Stimulated activated CD4-positive, alpha-beta T cell treated with anti-CD3 and anti-CD28 coated beads, Interleukin-4, amount 100 ng/mL, for 1 hour (primary cell): ENCODE measurements at places on chromosomes 11 and 22.

DNA sequence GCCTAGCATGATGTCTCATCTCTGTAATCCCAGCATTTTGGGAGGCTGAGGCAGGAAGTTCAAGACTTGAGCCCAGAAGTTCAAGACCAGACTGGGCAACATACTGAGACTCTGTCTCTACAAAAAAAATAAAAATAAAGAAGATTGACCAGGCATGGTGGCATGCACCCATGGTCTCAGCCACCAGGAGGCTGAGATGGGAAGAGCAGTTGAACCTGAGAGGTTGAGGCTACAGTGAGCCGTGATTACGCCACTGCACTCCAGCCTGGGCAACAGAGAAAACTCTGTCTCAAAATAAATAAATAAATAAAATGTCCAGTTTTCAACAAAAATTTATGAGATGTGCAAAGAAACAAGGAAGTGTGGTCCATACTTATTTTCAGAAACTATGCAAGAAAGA is 28.3 kb downstream of the EFCAB6 start:
- DNase-seq: no peak

DNA sequence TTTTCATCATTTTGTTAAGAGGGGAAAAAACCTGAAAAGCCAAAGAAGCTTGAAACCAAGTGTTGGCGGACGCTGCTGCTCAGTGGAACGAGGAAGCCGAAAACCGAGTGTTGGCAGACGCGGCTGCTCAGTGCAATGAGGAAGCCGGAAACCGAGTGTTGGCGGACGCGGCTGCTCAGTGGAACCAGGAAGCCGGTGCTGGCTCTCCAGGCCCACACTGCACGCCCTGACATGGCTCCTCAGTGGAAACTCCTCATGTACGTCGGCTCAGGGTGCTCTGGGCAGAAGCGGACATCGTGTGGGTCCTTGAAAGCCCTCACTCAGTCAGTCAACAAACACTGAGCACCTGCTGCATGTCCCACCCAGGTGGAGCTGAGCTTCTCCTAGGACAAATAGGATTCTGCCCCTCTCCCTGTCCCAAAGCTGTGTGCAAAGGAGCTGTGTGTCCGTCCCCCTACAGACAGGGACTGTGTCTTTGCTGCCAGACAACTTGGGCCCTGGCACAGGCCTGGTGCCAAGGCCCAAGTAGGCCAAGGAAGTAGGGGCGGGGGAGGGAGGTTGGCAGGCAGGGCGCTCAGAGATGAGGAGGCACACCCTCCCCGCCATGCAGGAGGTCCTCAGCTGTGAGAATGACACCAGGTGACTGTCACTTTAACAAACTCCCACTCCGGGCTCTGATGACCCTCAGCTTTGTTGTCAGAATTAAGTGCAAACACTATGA is 37.3 kb downstream of the PHF21B start:
- DNase-seq: peak; percentile 12

- DNase-seq: no peak
Observed at GRCh38 chr11:129247135-129247534, 55.0 kb upstream of the ARHGAP32 start.

GRCh38 chr11:78798663-78799062 is 224.0 kb upstream of the NARS2 start:
- DNase-seq: peak; percentile 18

- DNase-seq: no peak
Observed at GRCh38 chr11:117514256-117514655, 186.6 kb downstream of the CEP164 start.

DNA sequence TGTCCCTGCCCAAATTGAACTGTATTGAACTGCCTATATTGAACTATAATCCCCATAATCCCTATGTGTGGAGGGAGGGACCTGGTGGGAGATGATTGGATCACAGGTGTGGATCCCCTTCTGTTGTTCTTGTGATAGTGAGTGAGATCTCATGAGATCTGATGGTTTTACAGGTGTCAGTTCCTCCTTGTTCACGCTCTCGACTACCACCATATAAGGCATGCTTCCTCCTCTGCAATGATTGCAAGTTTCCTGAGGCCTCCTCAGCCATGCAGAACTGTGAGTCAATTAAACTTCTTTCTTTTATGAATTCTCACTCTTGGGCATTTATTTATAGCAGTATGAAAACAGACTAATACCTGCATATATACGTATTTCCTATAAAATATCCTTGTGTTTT is 206.5 kb upstream of the PDGFD start:
- DNase-seq: no peak

DNA sequence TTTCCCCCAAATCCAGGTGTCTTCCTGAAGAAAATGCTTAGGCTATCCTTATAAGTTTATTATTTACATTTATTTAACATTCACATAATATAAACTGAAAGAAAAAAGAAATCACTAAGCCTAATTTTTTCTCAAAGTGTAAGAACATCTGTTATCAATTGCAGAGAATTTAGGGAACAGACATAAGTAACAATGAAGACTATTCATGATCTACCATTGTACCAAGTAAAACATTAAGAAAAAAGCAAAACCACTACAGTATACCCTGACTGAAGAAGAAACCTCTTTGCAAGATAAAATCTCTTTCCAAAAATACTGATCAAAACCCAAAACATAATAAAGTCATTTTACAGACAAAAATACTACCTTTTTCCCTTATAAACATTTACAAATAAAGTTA is 60.5 kb downstream of the NUP98 start:
- no peak for DNase-seq

GRCh38 chr11:76185511-76185910 is 20.8 kb downstream of the WNT11 start:
- DNase-seq: no peak

DNA sequence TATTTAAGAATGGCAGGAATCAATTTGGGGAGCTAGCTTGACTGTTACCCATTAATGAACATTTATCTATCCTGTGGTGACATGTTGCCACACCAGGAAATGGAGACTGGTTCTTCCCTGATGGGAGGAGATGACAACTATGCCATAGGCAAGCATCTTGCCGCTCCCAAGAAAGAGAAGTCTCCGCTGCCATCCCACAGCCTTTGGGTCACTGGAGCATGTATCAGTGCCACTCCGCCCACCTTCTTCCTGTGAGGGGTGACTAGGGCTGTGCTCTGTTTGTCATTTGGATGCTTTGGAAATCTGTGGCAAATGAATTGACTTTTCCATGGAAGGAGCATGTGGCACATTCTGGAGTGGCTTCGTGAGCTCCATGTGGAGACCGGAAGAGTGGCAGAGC is 6.5 kb downstream of the STIP1 start:
- DNase-seq: no peak

DNA sequence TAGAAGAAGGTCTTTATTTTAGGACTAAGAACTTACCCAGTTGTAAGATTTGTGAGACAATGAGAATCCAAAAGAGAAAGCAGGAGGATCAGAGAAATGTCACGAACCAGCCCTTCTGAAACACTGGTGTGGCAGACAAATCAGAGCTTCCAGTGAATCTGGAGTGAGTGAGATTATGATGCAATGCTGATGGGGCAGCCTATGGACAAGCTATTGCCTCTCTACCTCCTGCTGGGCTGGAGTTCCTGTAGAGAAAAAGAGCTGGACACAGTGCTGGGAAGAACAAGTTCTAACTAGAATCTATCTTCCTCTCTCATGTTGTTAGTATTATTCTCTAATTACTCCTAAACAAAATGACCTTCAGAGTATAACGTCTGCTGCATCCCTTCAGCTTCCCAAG is 12.0 kb upstream of the ANO3 start:
- no peak for DNase-seq

GRCh38 chr11:100689141-100689540 is 2.1 kb downstream of the ARHGAP42 start:
- no peak for DNase-seq

DNA sequence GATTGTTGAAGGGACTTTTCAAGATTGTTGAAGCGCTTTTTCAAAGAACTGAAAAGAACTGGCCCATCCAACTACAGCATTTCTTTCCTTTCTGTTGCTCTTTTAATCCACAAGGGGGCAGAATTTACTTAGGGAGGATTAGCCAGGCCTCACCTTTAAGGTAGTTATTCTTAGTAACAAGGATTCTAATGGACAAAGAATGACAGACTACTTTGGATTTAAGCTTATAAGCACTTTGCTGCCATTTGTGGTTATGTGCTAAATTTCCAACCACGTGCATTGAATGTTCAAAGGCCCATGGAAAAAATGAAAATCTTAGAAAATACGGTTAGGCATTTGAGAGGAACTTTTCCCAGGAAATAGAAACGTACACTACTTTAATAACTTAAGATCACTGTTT is 49.5 kb upstream of the HSPA8 start:
- no peak for DNase-seq

GRCh38 chr22:23151827-23152226 is 6.5 kb downstream of the RAB36 start:
- no peak for DNase-seq

DNA sequence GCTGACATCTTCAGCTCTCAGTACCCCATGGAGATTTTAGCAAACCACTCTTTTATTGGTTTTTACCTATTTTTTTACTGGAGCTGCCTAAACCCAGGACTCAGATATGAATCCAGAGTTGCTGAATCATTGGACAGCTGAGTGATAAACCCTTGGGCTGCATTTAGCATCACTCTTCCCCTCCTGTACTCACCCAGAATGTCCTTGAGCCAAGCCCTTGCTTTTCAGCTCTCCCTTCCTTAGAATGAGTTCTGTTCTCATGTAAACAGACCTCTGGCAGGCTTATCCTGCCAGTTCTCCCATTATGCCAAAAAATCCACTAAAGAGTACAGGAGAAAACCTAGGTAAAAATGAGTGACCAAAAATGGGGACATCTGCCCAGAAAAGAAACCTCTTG is 200.1 kb upstream of the POU2AF2 start:
- no peak for DNase-seq

DNA sequence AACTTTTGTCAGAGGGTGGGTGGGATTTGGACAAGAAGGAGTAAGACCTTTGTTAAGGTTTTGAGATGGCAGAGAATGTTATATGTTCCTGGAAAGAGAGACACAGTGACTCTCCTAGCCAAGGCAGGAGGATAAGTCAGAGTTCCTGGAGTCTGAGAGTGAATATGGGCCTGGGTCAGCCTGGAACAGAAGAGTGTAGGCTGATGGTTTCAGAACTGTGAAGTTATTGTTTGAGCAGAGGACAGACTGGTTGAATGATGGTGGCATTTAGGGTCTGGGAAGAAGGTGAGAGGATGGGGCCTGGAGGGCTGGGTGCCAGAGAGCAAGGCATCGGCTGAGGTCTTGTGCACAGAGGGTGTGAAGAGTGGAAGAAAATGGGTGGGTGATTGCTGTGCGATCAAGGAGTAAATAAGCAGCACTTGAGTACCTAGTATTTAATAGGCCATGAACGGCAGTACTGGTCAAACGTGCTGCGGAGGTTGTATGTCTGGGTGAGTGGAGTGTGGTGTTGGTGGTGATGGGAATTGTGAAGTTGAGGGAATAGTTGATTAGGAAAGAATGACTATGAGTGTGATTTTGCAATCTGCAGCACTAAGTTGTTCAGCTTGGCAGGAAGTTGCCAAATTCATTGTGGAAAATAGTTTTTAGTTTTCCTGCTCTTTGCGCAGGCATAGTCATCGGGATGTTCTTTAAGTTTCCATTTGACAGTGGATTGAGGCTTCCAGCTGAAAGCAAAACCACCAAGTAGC is 1.8 kb downstream of the PANX1 start:
- DNase-seq: no peak

DNA sequence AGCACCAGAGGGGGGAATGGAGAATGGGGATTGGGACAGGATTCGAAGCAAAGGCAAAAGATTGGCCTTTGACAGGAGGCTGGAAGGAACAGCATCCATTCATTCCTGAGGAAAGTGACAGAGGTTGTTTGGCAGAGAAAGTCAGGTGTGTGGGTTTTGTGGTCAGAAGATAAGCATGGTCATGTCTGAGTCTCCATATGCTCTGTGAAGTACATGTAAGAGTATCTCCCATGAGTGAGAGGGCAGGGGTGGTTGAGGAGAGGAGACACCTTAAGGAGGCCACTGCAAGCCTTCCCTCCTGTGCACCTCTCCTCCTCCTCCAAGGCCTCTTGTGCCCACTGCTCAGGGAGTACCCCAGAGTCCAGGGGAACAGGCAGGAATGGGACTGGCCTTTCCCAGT is 1.9 kb upstream of the NLRP10 start:
- DNase-seq: no peak

GRCh38 chr11:127049486-127049885 is 48.9 kb upstream of the KIRREL3 start:
- DNase-seq: no peak

DNA sequence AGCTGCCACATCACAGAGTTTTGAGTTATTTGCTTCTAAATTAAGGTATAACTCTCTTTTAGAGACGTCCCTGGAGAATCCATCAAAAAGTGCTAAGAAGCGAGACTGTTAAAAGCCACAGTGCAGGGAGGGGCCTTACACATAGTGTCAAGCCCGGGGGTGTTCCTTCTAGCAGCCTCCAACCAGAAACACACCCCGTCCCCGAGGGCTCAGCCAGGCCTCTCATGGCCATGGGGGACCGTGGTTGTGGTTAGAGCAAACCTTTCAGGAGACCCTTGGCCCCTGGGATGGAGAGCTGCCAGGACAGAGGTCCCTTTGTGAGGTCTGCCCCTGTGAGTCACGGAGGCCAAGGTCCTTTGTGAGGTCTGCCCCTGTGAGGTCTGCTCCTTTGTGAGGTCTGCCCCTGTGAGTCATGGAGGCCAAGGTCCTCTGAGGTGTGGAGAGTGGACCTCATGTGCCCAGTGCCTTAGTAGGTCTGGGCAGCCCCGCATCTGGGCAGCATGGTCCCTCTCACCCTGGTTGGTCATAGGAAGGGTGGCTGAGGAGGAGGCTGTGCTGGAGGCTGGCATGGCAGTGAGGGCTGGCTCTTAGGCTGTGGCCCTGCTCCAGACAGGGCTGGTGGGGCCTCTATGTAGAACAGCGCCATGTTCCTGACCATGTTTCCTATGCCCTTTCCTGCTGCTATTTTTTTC is 5.4 kb downstream of the GNAZ start:
- DNase-seq: no peak

- DNase-seq: no peak
Observed at GRCh38 chr22:45672564-45673481, 1.2 kb downstream of the ATXN10 start.

DNA sequence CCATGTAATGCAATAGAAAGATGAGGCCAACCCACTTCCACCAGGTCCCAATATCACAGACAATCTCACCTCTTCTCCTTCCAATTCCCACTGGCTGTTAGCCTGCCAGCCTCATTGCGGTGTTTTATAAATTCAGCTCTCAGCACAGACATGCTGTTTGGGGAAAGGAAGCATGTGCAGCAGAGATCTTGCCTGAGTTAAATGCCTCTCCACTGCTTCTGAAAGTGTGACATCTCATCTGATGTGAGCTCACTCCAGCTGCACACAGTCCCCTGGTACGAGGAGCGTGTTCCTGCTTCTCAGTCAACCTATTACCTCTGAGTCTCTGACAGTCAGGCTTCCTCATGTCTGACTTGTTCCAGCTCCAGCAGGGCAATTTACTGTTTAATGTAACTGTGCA is 122.7 kb upstream of the GUCY1A2 start:
- no peak for DNase-seq

DNA sequence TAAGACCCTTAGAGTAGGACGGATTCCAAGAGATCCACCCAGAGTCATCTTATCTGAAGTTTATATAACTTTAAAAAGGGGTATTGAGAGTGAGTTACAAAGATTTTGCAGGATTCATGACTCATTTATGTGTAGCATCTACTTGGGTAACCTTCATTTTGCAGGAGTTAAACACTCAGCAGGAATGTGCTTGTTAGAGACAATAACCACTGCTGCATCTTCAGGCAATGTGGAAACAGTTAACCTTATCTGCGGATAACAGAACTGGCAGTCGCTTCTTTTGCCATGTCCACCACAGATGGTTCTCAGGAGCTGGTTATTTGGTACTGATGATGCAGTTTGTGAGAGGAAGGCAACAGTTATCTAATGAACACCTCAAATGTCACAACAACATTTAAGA is 417.9 kb upstream of the DDI1 start:
- DNase-seq: no peak

GRCh38 chr11:94494126-94494680 is 419 bp downstream of the ANKRD49 start:
- no peak for DNase-seq
